Upper lobe of right lung (tissue), 1 donor: ENCODE measurements at places on chromosomes 2 and 18.

DNA sequence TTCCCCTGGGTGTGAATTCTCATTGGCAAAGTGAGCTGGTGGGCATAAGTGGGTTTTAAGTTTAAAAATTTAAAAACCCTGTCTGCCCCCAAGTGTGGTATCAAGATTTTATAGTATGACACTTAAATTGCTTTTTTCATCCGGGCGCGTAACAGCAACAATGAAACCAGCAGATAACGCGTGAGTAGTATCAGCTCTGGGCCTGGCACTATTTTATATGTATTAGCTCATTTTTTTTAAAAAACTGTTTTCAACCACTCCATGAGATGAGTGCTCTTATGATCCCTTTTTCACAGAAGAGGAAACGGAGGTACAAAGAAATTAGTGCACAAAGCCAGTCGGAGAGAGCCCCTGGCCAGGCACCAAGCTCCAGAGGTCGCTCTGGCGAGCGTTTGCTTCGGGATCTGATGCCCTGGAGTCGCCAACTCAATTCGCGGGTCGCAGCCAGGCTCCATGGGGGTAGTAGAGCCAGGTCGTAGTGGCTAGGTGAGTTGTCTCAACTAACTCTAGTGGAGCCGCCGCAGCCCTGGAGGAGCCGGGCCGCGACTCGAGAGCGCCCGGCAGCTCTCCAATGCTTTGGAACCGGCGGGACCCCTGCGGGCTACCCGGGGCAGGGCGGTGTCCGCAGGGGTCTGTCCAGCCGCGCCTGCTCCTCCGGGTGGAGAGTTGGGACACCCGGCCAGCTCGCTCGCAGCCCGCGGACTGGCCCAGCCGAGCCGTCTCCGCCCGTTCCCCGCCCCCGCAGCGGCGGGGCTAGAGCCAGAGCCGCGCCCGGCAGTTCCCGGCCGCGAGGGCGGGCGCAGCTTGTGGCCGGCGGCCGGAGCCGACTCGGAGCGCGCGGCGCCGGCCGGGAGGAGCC lies at the start of gene IL1R1:
TSS of gene IL1R1 (plus strand) at position 777 of the 859 bp plus-strand sequence. CDS start 14,979 bp downstream, outside the sequence.
- DNase-seq = peak; percentile 94

GRCh38 chr2:30403592-30404312 lies 43.3 kb upstream of the LCLAT1 start:
- no peak for DNase-seq

DNA sequence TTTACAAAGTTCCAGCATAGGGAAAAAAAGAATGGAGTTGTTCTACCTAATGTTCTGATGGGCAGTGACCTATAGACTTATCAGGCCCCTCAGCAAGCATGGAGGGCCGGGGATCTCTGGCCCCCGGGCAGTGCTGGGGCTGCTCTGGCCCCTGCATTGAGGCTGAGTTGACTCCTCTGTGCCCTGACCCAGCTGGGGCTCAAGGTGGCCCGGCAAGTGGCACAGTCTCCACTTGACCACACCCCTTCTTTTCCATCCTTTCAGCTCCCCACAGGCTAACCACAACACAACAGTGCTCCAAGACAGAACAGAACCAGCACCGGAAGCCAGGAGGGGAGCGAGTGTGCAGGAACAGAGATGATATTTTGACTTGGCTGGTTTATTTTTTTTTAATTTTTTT lies 19.9 kb downstream of the TOGARAM2 start:
- no peak for DNase-seq

DNA sequence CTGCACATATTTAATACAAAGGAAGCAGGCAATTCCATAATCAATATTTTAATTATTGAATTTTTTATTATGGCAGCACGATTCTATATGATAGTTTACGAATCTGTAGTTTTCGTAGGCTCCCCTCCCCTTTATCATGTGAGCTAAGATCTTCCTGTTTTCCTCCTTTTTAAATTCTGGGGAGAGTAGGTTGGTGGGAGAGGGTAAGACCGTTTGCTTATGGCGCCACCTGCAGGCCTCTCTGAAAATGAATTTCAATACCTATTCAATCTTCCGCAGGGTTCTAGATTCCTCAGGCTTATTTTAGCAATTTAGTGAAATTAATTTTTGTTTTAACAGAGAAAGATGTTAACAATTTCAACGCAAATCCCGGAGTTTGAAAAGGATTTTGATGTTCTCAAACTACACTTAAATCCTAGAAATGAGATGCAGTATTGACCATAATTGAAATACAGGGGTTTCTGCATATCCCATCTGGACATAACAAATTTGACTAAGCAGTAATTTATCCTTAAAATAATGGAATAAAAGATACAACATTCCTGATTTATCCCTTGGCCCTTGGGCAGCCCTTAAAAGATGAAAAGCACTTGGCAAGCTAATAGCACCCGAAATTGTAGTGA lies 12.8 kb upstream of the GBX2 start:
- no peak for DNase-seq

DNA sequence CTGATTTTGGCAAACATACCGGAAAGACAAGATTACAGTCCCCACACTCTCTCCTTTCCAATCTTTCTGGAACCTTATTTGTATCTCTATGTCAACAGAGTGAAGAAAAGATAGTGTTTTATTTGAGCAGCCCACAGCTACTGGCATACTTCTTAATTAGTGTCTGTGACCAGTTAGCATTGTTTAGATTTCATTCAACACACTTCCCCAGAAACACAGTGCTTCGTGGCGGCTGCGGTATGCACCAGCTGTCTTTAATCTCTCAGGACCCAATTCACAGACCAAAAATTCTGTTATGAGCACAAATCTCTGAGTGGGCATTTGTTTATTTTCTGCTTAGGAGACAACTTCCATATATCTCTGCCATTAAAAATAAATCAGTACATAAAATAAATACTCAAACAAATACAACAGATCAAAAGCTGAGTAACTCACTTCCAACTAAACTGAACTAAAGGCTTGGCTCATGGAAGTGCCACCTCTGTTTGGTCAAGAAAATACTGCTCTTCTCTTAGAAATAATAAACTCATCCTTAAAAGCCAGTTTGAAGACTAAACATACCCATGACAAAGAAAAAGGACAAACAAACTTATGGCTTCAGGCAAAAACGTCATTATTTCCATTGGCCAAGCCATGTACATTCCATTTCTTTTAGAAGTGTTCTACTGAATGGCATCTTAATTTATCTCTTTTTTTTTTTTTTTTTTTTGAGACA lies 392.4 kb downstream of the TXNL1 start:
- no peak for DNase-seq

- DNase-seq = no peak
Measured at GRCh38 chr2:69694894-69695849, 46.8 kb upstream of the ANXA4 start.

- DNase-seq = no peak
Measured at GRCh38 chr2:18522484-18523146, 37.8 kb downstream of the RDH14 start.

- DNase-seq = no peak
Measured at GRCh38 chr18:43563780-43564179, 286.5 kb upstream of the SYT4 start.

GRCh38 chr2:147450661-147451510 lies 393.9 kb upstream of the ACVR2A start:
- DNase-seq = no peak

GRCh38 chr2:219001100-219001576 lies 7.9 kb upstream of the CRYBA2 start:
- DNase-seq = no peak

DNA sequence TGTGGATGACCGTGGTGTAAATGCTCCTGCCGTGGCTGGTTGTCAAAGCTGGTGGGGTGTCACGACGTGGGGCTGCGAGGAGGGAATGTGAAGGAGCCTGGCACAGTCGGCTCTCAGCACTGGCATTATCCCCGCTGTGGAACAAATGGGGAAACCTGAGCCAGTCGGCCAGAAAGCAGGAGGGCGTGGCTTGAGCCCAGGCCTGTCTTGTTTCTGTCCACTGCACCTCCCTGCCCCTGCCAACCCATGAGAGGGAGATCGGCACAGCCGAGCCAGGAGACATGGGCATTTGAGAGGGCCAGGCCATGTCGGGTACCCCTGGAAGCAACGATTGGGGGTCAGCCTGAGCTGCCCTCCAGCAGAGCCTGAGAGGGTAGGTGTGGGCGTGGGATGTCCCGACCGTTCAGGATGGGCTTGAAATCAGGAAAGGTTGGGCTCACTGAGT lies 44.5 kb downstream of the PDIA6 start:
- no peak for DNase-seq

DNA sequence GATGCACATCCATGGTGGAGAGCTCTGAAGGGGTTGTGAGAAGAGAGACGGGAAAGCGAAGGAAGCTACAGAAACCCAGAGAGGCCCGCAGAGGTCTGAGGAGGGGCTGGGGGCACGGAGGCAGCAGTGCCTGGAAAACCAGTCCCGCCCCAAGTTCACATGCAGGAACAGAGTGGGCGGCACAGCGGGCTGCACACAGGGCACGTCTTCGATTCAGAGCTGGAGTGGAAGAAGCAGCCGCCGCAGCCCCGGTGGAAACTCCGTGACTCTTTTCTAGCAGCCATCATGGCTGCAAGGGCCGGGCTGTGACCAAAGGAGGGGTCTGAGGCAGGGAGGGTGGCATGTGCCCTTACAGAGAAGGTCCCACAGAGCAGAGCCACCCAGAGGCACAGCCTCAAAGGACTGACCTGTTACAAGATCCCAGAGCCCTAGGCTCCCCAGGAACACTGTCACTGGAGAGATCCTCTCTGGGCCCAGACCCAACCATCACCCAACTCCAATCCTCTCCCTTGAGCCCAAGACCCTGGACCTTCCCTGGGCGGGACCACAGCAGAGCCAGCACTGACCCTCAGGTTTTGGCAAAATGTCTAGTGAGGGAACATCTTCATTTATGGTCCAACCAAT lies 10.7 kb downstream of the PRKAG3 start:
- no peak for DNase-seq

DNA sequence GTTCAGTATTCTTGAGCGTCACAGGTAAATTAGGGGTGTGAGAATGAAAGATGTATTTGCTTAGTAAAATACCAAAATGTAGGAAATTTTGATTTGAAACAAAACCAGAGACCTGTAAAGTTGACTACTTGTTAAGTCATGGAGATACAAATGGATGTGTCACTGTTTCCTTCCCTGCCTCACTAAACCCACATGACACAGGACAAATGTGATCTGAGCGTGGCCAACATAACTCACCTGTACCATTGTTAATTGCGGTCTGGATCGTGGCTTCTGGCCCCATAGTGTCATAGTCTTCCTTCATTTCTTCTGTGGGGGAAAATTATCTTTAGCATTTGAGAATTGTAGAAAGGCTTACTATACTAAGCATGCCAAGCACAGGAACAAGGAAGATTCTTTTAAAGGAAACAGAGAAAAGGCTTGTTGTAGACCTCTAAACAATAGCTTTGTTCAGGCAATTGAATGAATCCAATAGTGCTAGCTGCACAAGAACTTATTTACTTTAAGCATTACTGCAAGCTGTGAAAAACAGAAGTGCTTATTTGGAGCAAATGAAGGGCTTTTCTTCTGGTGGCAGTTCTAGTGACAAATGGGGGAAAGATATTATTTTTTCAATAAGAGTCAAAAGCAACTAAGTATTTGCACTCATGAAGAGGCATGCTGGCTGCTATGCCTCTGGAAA lies 95.2 kb downstream of the ZEB2 start:
- no peak for DNase-seq

- DNase-seq = no peak
Measured at GRCh38 chr2:229654437-229654836, 59.9 kb downstream of the DNER start.

- DNase-seq = no peak
Measured at GRCh38 chr2:6951046-6951445, 33.8 kb downstream of the RNF144A start.

DNA sequence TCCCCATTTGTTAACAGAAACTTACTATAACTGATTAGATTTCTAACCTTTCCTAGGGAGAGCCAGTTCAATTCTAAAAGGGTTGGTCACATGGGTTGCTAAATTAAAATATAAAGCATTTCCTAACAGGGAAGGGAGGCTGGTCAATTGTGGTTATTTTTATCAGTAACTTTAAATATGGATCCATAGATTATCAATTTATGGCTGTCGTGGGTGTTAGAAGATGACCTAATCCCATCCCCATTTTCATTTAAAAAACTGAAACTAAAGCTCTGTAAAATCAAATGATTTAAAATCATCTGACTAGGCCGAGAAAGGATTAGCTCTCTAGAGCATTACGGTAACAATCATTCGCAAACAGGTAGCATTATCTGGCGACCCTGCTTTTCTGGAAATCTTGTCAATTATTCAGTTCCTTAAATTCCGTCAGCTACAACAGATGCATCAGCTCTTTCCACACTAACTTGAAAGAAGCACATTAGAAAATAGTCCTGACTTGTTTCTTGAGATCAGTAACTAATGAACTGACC lies 953 bp upstream of the HNRNPA3 start:
- no peak for DNase-seq

DNA sequence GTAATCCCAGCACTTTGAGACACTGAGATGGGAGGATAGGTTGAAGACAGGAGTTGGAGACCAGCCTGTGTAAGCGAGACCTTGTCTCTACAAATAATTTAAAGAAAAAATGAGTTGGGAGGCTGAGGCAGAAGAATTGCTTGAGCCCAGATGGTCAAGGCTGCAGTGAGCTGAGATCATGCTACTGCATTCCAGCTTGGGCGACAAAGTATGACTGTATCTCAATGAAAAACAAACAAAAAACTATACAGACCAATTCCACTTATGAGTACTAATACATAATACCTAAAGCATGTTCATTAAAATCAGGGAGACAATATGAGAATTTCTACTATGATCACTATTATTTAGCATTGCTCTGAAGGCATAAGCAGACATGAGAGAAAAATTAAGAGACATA lies 12.6 kb downstream of the RNF149 start:
- no peak for DNase-seq

GRCh38 chr2:99336804-99337112 lies 431 bp upstream of the EIF5B start:
- DNase-seq = no peak

GRCh38 chr2:112918256-112918655 lies 7.3 kb downstream of the IL37 start:
- no peak for DNase-seq

DNA sequence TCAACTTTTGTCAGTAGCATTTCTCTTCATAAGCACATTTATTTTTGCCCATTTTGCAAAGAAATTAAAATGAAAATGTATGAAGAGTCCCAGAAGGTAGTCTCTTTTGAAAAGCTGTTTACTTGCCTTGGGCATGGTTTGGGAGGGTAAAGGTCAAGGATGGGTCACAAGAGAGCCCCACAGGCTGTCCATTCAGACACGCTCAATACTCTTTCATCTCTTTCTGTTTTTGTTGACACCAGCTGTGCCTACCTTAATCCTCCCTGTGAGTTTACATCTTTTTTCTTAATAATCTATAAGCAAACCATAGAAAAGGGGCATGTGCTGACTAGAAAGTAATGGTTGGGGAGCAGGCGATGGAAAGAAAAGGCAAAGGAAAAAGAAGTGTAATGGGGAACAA lies 49.6 kb upstream of the KLF7 start:
- DNase-seq = no peak

DNA sequence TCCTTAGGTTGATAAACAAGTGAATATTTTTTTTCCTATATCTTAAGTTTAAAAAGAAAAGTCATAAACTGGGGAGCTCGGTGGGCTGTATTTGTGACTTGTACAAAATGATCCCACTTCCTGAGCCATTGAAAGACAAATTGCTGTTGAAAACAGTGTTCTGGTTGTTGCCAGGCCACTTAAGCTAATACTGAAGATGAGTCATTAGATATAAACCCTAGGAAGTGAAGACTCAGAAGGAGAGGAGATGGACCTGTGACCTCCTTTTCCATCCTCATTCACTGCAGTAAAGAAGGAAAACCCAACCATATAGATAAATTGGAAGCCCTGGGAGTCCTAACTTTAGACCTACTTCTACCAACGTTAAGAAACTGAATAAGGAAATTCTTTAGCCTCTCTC lies 46.2 kb upstream of the SERPINE2 start:
- no peak for DNase-seq

- no peak for DNase-seq
Measured at GRCh38 chr2:46008091-46008870, 288.9 kb upstream of the EPAS1 start.

GRCh38 chr2:95552911-95553310 lies 38.9 kb upstream of the TRIM43 start:
- no peak for DNase-seq
